NCI-H2107 (cell line): ENCODE measurements at places on chromosomes 4 and X.

GRCh38 chr4:73701116-73701515, 39.3 kb upstream of the CXCL8 start:
- DNase-seq: no peak

DNA sequence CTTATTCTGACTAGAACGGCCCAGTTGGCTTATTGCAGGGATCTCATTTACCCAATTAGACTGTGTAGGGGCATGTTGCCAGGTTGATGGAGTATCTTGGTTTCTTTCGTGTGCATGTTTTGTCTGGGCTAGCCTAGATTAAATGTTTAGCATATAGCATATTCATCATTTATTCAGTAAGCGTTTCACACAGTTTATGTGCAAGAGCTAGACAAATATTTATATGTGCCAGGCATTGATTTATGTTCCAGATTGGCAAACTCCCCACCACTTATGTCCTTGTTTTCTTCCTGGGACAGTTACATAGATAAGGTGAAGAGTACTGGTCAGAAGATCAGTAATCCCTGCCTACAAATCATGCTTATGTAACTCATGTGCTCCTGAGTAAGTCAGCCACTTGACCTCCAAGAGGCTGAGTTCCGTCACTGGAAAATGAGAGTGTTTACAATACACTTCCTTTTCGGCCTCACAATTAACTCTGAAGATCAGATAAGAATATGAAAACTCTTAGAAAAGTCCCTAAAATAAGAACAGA, 57.2 kb downstream of the RUFY3 start:
- no peak for DNase-seq

- no peak for DNase-seq
Observed at GRCh38 chr4:126784966-126785580, 847.7 kb upstream of the INTU start.

GRCh38 chrX:73822775-73823174, 259.8 kb downstream of the CHIC1 start:
- DNase-seq: no peak

DNA sequence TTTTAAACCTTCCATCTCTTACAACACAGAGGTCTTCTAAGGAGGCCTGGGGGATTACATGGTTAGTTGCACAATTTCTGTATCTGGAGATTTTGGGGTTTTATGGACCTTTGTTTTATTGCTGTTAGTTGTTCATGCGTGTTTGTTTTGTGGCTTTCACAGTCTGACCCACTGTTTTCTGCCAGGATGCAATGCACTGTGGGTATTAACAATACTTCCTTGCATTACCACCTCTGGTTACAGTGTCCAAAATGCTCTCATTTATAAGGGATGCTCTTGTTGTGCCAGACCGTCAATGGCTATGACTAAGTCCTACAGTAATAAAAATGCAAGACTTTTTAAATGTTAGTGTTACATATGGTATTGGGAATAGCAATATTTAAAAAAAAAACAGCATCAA, 730.2 kb downstream of the KCTD8 start:
- DNase-seq: no peak

GRCh38 chrX:102044496-102044895, 81.0 kb upstream of the TCEAL2 start:
- no peak for DNase-seq

- no peak for DNase-seq
Observed at GRCh38 chrX:2781698-2782097, 29.9 kb downstream of the XG start.

GRCh38 chr4:123696687-123697086, 300.1 kb downstream of the SPRY1 start:
- no peak for DNase-seq

DNA sequence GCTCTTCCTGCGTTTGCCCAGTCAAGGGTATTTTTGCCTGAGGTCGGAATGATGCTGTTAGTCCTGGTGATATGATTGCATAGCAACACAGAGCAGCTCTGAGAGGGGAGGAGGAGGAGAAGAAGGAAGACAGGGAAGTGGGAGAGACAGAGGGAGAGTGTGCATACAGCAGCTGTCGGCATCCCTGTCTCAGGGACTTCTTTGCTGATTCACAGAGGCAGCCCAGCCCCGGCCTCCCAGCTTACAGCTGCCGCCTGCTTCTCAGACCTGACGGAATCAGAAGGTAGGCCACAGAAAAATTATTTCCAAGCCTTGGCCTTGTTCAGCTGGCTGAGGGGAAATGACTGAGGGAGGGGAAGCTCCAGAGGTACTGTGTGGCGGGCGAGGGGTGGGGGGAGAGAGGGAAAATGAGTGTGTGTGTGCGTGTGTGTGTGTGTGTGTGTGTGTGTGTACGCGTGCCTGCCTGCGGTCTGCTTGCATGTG, 319 bp downstream of the DRP2 start:
- no peak for DNase-seq

- DNase-seq: no peak
Observed at GRCh38 chr4:125590158-125590557, 275.4 kb downstream of the FAT4 start.

GRCh38 chr4:82811838-82812341, 13.3 kb upstream of the SCD5 start:
- no peak for DNase-seq

DNA sequence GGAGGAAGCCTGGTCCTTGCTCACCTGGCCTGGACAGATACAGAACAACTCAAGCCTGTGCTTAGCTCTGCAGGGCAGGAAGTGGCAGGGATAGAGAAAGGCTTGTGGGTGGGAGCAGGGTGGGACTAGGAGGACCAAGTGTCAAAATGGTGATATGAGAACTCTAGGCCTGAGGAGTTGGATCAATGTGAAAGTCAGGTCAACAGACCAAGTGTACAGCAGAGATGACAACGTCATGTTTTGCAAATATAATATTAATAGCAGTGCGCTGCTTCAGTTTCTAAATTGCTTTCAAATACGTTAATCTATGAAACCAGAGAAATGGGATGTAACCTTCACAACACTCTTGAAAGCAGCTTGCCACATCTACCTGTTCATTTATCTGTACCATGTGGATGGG, 114.2 kb upstream of the MAP3K15 start:
- no peak for DNase-seq

DNA sequence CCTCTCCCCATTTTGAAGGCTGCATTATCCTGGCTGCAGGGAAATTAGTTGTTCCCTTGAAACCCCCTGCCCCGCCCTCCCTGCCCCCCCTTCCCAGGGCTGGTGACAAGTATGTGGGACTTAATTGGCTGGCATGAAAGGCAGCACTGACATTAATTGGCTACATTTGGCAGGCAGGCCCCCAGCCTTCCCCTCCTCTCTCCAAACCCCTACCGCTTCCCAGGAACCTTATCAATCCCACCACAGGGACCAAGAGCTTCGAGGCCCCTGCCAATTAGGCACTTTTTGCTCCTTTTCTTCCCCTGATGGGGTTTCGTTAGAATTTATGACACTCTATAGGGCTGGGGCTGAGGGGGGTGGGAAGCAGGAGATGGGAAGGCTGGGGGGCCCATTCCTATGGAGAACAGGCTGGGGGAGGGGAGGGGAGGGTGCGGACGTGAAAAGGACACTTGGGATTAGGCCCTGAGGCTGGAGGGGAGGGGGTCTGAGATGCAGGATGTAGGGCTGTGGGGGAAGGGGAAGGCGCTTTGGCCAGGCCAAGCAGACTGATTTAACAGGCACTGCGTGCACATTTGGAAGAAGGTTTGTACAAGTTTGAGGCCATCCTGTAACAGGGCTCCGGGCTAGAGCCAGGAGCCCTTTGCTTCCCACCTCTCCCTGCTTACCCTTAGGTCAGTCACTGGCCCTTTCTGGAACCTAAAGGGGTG, 52.2 kb downstream of the EFNB1 start:
- DNase-seq: no peak

DNA sequence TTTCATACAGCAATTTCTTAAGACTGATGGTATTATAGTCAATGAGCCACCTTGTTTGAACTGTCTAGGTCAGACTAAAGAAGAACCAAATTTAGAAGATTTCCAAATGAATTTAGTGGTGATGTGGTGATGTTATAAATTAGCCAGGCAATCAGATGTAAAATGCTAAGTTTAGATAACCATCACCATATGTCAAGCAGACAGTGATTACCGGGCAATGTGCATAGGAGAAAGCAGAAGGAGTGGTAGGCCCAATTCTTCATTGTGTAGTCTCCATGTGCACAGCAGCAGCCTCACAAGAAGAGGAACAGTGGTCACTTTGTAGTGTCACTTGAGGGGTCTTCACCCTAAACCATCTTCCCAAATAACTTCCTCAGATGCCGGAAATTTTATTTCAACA, 198.8 kb downstream of the ANTXR2 start:
- no peak for DNase-seq

- no peak for DNase-seq
Observed at GRCh38 chr4:57084360-57084759, 25.8 kb downstream of the IGFBP7 start.

DNA sequence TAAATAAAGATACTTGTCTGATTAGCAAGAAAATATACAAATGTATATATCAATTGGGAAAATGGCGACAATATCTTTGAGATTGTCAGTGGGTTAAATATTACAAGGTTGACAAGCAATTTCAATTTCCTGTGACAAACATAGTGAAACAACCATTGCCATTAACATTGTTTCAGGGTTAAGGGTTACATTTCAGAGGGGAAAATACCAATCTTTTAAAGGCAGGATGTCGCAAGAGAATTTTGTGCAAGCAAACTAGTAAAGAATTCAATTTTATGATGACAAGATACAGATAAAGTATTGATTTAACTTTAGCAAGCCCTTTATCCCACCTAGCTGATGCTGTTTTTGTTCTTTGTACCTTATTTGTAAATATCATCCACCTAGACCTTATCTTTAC, 305.8 kb upstream of the GRIA3 start:
- DNase-seq: no peak

DNA sequence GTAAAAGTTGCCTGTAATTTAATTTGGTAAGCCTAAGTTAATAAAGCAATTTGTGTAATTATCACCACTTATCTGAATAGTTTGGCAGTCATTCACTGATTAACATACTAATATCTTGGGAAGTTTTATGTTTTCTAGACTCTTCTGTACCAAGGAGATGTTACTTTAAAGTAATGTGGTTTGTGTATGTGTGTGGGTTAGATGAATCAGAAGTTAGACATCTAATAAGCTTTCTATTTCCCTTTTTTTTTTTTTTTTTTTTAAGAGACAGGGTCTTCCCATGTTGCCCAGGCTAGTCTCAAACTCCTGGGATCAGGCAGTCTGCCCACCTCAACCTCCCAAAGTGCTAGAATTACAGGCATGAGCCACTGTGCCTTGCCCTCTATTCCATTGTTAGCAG, 5.3 kb downstream of the SLAIN2 start:
- no peak for DNase-seq

DNA sequence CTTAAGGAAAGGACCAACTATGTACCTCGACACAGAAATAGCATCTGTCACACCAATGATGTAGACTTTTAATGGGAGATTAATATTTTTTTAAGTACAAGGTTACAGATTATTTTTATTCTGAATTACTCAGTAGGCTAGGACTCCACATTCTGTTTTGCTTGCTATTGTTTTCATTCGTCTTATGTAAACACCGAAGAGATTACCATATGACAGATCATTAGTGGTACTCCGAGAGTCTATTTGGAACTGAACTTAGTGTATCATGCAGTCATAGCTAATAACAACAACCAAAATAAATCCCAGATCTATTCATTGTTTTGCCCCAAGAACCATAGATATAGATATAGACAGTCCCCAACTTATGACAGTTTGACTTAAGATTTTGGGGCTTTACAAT, 139.7 kb upstream of the SPRY1 start:
- no peak for DNase-seq

- no peak for DNase-seq
Observed at GRCh38 chrX:97587171-97587570, 703.5 kb downstream of the RPA4 start.

GRCh38 chr4:109007976-109008375, 245.1 kb upstream of the ETNPPL start:
- no peak for DNase-seq

DNA sequence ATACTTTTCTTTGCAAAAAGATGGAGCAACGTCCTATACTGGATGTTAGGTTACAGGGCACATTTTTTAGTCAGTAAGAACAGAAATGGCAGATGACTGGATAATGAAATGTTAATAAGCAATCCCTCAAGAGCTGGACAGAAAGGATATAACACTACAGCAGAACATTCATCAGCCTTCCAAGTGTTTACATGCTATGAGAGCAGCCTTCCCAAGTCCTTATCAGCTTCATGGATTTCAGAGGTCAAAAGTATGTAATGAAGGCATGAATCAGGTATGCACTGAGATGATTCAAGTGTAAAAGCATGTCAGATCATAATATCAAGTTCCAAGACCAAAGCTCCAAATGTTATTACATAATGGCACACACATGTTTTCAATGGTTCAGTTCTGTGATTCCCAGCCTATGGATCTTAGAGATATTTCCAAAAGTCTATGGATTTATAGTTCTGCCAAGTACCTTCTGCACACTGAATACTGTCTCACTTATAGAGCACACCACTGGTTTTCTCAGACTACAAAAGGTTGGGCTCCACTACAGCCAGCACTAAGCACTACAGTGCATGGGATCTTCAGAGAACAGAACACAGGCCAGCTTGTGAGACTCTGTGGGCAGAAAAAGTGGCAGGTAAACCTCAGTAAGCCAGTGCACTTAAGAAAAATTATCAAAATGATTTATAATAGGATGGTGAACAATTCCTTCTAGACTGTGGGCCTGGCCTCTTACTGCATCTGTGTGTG, 49.2 kb downstream of the GPC4 start:
- no peak for DNase-seq

GRCh38 chr4:99652596-99653436, 4.8 kb downstream of the C4orf54 start:
- DNase-seq: no peak

GRCh38 chr4:175790083-175790482, 22.0 kb downstream of the GPM6A start:
- no peak for DNase-seq

- DNase-seq: no peak
Observed at GRCh38 chr4:116829187-116829586, 256.2 kb downstream of the TRAM1L1 start.

- DNase-seq: no peak
Observed at GRCh38 chr4:169770416-169770815, 12.7 kb upstream of the HPF1 start.

- DNase-seq: no peak
Observed at GRCh38 chr4:102586644-102587021, 85.5 kb downstream of the NFKB1 start.

GRCh38 chrX:6777238-6778002, 242.5 kb upstream of the VCX3A start:
- no peak for DNase-seq
